ENCODE measurements at places on chromosomes 12 and 14.
A peak's percentile ranks its signal among the peaks of the same experiment; 100 is the strongest.

DNA sequence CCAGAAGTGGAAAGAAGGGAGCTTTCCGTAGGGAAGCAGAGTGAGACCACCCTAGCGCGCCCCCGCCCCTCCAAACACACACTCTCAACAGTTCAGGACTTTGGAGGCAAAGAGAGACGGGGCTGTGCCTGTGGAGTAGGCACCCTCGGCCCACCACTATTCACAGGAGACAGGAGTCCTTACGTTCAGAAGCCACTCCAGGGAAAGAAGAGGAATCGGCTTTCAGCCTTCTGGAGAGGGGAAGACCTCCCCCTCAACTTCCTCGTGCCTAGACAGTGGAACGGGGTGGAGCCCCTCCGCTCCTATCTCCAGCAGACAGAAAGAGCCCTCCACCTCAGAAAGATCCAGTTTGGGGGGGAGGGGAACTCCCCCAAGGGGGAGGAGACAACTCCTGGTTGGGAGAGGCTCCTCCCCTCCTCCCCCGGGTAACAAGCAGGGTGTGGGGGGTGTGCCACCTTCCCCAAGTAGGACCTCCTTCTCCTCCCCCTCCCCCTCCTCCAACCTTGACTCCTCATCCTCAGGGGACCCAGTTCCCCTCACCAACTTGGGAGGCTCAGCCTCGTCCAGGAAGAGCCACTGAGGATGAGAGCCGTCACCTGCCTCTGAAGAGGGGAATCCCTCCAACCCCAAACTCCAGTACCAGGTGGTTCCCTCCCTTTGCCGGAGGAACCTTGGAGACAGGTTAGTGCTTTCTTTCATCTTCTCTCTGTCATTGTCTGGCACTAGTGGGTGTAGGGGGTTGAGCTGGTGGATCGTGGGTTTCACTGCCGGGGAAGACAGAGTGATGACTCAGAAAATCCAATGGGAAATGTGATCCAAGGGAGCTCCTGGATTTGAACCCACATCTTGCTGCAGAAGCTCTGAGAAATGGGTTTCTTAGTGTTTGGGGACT is 883 bp downstream of the FOXJ2 start:
- DNase-seq = peak; percentile 31

- no peak for DNase-seq
These were observed 9.3 kb downstream of the CD163L1 start for GRCh38 chr12:7434670-7435069.

GRCh38 chr14:105440554-105440900 is 20.9 kb downstream of the MTA1 start:
- no peak for DNase-seq

- DNase-seq = no peak
These were observed 5.2 kb downstream of the SMAGP start for GRCh38 chr12:51265024-51265423.

GRCh38 chr14:92595267-92595666 is 81.7 kb downstream of the RIN3 start:
- no peak for DNase-seq

DNA sequence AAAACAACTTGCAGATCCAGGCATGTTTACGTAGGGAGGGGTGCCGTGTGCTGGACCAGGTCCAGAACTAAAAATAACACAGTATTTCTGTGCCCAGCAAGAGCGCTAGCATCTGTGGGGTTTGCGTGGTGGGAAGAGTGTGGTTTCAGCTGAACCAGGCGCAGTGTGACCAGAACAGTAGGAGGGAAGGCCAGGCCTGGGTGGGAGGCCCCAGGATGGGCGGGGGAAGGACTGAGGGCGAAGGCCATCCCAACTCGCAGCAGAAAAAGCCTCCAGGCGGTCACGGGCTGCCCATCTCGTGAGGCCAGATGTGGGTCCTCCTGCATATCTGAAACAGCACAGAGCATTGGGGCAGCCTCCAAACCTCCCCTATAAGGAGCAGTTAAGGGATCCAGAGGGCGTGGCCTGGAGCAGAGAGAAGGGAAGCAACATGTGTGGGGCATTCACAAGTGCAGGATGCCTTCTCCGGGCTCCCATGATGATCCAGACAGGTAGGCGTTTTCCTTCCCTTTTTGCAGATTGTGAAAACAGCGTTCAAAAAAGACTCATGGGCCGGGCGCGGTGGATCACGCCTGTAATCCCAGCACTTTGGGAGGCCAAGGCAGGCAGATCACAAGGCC is 17.8 kb upstream of the CD9 start:
- DNase-seq = no peak

DNA sequence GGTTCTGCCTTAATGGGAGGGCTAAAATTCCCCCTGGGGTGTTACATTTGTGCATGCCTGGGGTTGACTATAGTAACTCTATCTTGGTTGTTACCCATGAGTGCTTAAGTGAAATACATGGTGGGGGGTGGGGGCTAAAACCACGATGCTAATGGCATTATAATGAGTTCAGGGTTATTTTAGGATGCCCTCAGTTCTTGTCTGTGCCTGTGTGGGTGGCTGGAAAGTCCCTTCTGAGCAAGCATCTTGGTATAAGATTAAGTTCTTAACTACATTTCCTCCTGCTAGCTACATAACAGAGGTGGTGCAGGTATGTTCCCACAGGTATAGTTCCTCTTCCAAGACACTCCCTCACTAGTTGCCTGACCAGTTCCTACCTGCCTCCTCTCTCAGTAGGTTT is 822.3 kb downstream of the LRFN5 start:
- DNase-seq = no peak

GRCh38 chr14:24310646-24311604 is at the start of gene LTB4R:
TSS of gene LTB4R (plus strand) at chr14:24311502. CDS start at chr14:24315652, 4,150 bp downstream.
- no peak for DNase-seq

GRCh38 chr12:25827747-25828146 is 130.7 kb upstream of the RASSF8 start:
- no peak for DNase-seq

DNA sequence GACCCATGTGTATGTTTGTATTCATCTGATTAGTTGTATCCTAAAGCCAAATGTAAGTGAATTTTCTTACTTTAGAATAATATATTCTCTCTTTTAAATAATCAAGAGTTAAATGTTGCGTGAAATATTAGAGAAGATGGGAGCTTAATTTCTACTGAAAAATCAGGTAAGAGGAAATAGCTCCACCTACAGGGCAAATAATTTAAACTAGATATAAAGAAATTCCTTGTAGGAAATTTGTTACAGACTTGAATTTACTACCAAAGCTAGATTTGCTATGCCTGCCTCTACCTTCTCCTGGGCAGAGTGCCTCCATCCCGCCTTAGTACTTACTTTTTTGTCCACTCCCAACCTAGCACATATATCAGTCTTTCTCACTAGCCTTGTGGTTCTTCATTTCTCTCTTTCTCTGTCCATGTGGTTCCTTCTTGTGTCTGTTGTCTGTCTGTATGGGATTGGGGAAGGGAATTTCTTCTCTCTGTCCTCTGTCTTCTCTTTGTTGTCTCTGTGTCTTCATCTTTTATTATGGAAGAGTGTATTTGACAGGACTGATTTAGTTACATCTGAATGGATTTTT is 44.7 kb downstream of the PALS1 start:
- no peak for DNase-seq

- no peak for DNase-seq
These were observed 2.1 kb downstream of the PNMA1 start for GRCh38 chr14:73712071-73712506.

GRCh38 chr14:38255673-38256532 is at the start of gene CLEC14A:
TSS of gene CLEC14A (minus strand) at chr14:38256093. CDS start at chr14:38256022, 71 bp downstream.
- DNase-seq = peak; percentile 31

- no peak for DNase-seq
These were observed 126.6 kb downstream of the CHST11 start for GRCh38 chr12:104583301-104583700.

All from left renal pelvis (tissue), 4 donors.